ENCODE measurements at places on chromosomes 4 and X. TPM values are rescaled to one million over a fixed set of nuclear protein-coding genes. Genes with fewer than 3 reads are reported as not detected.

Gene CCKAR
- not detected for total RNA-seq

Gene CD40LG
- not detected for total RNA-seq

Gene ARHGEF9
- total RNA-seq = 55.8 TPM

Gene KLHL13
- 15.5 TPM for total RNA-seq

Gene MAGEA2
- not detected for total RNA-seq

Gene ADAM29
- not detected for total RNA-seq

DNA sequence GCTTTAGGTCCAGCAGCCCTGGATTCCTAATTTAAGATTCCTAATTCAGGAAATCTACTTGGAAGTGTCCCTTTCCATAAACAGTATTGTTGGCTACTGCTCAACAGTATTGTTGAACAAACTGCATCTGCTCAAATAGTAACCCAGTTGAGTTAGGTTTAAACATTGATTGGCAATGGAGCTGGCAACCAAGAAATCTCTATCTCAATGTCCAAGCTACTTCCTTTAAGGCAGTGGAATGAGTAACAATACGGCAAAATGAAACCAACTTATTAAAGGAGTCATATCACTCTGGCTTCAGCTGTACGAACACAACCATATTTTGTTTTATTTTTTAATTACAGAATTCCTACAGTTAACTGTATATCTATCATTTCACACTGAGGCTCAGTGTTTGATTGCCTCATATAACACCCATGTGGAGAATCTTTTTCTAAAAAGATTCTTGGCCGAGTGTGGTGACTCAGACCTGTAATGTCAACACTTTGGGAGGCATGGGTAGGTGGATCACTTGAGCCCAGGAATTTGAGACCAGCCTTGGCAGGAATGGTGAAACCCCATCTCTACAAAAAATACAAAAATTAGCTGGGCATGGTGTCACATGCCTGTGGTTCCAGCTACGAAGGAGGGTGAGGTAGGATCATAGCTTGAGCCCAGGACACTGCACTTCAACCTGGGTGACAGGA, 71.7 kb upstream of the IL13RA1 start:
- no peak for DNase-seq

GRCh38 chr4:41957634-41958033, 22.4 kb downstream of the TMEM33 start:
- no peak for DNase-seq

DNA sequence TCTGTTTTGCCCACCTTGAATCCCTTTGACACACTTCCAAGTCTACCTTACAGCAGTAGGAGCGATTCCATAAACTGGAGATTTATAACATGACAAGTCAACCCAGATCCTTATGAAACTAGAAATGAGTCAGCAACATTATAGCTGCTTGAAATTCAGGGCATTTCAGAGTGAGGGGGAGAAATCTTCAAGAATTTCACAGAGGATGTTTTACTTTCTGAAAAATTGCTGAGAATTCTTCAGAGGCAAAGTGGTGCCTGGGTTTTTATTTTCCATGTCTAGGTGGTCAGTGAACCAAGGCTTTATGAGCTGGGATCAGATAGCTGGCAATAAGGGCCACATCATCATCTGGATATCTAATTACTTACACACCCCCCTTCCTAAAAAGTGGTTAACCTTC, 119.8 kb downstream of the PPARGC1A start:
- no peak for DNase-seq

DNA sequence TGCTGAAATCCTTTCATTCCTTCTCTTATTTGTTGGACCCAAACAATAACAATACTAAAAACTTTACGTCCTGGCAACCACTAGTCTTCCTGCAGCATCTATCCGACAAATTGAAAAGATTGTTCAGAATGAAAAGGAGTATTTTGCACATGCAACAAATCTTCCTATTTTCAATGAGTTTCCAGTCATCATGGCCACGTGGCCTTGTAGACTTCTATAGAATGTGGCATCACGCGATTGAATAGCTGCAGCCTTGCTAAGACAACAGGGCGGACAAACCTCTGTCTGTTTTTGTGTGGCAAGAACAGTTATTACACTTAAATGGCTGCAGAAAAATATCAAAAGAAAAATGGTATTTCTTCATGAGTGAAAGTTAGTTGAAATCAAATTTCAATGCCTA, 297.9 kb upstream of the LCORL start:
- DNase-seq = no peak

DNA sequence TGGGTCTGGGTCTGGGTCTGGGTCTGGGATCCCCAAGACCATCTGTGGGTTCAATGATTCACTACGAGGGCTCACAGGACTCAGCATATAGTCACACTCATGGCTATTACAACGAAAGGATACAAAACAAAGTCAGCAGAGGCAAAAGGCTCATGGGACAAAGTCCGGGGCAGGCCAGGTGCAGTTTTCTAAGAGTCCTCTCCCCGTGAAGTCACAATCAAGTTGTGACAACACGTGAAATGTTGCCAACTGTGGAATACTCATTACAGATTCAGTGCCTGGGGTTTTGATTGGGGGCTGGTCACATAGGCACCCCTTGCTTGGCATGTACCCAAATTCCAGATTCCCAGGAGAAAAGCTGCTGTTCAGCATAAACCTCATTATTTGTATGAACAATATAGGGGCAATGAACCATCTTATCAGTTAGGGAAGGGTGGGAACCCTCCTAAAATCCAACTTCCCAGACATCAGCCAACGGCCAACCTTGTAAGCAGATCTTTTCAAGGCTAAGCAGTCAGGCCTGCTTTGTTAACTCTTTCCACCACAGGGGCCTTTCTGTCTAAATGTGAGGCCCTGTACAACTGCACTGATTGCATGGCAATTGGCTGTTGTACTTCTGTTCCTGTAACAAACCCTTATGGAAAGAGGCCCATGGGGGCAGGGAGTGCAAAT, 58.2 kb upstream of the DIPK2B start:
- DNase-seq = no peak

DNA sequence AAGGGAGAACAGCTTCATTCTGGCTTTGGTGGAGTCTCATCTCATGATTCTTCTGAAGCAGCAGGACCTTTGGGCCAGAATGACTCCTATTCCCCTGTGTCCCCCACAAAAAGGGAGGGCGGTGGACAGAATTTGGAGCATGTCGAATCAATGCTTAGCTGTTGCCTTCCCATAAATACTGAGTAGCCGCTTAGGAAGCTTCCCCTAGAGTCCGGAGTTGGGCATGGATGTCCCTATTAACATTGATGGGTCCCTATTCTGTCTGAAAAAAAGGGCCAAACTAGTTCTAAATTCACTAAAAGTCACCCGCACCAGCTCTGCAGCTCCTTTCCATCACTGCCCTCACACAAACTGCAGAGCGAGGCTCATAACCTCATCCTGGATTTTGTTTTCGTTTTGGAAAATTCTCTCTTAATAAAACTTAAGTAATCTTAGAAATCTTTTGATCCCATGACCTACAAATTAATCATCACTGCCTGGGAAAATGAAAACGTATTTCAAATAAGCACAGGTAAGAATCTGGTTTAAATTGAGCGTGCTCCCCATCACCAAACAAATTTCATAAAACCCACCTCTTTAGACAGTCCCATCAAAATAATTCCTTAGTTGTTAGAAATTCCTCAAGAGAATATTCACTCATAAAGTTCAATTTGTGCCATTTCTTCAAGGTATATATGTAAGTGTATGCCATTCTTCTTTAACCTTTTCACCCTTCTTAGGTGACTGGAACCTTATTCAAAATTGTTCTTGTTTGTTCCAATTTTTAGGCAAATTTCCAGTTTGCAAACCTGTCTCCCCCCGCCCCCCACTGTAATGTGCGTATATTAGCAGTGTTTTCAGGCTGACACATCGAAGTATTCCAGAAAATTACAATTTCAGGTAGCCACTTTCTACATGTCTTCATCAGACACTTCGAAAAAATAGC, 53.3 kb upstream of the NKAP start:
- no peak for DNase-seq

- no peak for DNase-seq
Measured at GRCh38 chr4:188722911-188723310, 583.7 kb downstream of the TRIML1 start.

- DNase-seq = no peak
Measured at GRCh38 chr4:159175085-159175988, 72.5 kb downstream of the RAPGEF2 start.

DNA sequence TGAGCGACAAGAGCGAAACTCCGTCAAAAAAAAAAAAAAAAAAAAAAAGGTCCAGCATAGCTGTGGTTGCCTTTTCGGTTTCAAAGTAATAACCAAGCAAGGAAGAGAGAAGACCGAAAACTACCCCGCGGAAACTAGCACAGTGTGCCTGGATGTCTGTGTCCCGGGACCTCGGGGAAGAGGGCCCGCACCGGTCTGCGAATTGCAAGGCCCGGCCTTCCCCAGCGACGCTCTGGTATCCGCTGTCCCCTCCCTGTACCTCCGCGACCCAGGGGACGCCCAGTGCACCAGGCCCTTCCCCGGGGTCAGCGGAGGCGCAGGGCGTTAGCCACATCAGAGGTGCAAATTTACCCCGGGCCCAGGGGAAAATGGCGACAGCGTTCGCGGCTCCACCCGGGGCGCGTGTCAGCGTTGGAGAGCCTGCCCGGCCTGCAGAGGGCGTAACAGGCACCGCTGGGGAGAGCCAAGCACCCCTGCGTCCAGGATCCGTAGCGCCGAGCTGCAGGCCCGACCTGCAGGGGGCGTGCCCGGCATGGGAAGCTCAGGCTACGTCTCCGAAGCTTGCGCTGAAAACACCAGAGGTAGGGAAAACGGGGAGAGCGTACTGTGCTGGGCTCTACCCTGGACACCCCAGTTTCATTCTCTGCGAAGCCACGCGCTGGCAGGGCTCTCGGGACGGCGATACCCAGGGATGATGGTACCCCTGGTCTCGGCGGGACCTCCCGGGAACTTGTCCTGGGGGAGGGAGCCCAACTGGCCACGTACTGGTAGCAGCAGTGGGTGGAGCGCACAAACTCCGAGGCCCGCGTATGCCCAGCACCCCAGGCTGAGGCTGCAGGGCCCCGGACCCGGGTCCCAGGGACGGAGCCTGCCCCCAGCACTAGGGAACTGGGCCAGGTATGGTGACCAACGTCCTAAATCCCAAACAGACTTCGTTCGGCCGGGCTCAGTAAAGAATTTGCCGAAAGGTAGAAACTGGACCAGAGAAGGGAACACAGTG, 16.2 kb downstream of the NKX6-1 start:
- DNase-seq = no peak

GRCh38 chr4:67576538-67576937, 18.0 kb downstream of the STAP1 start:
- DNase-seq = no peak

- DNase-seq = no peak
Measured at GRCh38 chr4:176357359-176358082, 37.8 kb downstream of the SPCS3 start.

DNA sequence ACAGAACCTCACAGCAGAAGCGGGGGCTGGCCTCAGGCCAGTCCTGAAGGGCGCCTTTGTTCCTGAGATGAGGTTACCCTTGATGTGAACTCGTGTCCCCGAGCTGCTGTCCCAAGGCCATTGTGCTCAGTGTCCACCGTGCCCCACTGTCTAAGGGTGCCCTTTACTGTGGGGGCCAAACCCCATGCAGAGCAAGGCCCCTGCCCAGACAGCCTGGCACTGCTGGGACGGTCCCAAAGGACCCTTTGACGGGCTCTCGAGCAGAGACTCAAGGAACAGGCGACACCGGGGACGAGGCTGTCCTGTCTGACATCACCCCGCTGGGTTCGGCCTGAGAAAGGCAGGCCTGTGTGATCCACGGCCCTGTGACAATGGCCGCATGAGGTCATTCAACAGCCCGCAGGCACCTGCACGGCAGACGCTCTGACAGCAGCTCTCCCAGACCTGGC, 100.6 kb downstream of the ABLIM2 start:
- DNase-seq = no peak

DNA sequence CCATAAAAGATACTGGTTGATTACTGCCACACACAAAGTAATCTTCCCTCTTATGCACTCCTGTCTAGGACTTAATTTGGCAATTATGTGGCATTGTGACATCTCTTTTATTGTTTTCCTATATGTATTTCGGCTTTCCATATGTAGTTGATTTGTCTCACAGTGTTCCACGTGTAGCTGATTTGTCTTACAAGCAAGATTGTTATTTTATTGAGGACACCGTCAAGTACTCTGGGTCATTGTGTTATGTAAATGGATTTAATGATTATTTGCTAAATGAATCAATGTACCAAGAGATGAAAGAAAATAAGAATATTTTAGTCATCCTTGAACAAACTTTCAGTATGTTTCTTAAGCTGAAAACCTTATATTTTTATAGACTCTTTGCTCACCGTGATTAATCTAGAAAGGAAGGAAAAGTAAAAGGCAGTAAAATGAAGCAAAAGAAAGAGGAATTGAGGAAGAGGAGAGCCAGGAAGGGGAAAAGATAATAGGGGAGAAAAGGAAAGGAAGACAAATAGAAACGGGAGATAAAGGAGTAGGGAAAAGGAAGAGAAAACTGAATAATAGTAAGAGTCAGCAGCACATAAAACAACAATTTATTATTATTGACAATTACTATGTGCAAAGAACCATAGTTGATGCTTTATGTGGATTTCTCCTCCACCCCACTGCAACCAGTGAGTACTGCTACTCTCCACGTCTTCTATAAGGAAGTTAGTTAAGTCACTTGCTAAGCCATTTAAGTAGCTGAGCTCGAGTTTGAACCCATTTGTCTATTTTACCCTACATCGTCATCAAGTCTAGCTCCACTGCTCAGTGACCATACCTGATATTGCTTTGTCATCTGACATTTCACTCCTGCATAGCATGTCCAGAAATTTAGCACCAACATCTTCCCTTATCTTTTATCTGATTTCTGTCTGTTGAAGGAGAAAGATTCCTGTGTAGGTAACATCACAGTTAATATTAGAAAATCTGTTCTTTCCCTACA, 336.5 kb downstream of the BMPR1B start:
- no peak for DNase-seq

DNA sequence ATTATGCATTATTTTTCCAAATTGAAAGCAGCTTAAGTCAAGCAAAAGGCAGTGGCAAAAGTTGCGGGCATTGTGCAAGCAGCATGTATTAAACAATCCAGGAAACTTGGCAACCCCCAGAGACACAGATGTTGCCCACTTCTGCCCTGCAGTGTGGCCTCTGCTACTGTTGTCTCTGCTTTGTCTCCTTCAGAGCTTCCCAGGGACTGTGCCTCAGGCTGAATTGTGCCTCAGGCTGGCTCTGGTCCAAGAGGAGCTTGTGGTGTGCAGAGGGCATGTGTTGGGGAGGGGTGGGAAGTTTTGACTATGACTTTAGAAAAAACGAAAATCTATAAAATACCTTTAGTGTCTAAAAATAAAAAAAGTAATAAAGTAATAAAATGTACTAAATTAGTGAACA, 201.4 kb downstream of the CCSER1 start:
- peak; percentile 74 for DNase-seq

GRCh38 chrX:133726211-133726630, 259.2 kb downstream of the GPC3 start:
- no peak for DNase-seq

DNA sequence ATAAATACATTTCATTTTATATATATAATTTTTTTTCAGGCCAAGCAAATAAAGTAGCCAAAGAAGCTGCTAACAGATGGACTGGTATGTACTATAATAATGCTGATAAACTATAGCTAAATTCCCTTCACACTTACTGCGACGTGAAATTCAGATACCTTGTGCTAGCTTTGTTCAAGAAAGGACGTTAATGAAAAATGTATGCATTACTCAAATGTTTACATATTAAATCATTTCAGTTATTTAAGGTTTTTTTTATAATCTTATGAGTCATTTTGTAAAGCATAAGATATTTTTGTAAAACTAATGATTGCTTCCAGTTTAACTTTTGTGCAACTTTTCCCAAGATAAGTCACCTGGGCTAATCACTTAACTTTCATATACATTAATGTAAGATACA, 57.2 kb upstream of the TMEM131L start:
- no peak for DNase-seq

GRCh38 chrX:13759152-13759718, 24.7 kb downstream of the OFD1 start:
- no peak for DNase-seq

Measured in cardiac septum (tissue), 1 donor.